ENCODE measurements at places on chromosomes 2 and 18.

- DNase-seq = no peak
Measured at GRCh38 chr2:192122141-192122540, 72.6 kb downstream of the TMEFF2 start.

DNA sequence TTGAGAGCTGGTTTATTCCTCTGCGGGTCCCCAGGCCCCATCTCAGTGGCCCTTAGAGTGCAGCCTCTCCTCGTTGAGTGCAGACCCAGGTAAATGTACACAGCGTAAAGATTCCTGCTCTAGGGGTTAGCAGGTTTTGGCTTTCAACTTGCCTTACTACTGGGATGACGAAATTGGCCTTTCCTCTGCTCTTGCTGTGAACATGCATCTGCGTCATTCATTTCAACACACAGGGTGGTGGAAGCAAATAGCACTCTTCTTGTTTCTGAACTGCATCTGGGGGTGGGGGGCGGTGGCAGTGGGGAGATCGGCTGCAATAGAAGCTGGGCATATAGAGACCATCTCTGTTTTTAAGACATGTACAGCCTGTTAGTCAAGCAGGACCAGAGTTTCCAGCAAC, 16.5 kb upstream of the SLC16A14 start:
- no peak for DNase-seq

DNA sequence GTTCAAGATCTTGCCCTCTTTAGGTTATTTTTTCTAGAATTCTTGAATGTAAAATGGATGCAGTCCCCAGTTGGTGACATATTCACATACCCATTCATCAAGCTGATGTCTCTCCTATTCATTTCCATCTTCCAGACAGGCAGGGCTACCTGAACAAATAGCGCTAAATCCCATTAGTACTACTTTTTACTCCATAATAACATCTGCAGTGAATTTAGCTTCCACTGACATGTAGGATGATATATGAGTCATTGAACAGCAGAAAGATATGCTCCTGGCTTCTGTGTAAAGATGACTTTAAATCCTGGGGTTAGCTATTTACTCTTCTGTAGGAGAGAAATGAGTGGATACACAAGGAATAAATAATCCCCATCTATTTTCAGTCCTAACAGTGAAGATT, 194.7 kb downstream of the RND3 start:
- DNase-seq = no peak

DNA sequence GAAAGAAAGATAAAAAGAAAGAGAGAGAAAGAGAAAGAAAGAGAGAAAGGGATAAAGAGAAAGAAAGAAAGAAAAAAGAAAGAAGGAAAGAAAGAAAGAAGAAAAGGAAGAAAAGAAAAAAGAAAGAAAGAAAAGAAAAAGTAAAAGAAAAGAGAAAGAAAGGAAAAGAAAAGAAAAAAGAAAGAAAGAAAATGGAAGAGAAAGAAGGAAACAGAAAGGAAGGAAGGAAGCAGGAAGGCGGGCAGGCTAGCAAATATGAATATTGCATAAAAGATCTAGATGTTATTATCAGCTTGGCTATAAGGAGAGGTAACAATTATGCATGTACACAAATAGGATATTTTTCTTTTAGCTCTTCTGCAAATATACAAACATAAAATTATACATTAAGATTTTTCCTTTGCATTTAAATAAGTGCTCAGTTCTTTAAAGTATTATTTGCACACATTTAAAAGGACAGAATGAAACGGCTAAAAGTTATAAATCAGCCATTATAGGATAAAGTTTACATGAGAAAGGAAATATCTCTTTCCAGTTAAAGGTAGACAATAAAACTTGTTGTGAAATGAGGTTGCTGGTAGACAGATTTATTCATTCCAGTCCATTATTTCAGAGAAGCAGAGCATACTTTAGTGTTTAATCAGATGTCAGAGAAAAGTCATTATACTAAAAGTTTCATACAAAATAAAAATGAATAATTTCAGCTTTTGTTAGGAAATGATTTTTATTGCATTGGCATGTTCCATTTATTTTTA, 511.4 kb downstream of the KCNJ3 start:
- DNase-seq = no peak

DNA sequence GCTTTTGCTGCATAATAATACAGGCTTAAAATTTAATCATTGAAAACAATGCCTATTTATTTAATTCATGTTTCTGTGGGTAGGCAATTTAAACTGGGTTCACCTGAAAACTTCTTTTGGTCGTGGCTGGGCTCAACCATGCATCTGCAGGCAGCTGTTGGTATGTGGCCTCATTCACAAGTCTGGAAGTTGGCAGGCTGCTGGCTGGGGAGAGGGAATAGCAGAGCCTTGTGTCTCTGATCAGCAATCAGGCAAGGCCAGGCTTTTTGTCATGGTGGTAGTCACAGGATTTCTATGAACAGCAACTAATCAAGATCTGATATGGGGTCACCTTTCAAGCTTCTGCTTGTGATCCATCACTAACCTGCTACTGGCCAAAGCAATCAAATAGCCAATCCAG, 130.1 kb upstream of the KCNJ3 start:
- no peak for DNase-seq

- no peak for DNase-seq
Measured at GRCh38 chr2:69549421-69549820, 94.1 kb downstream of the AAK1 start.

- no peak for DNase-seq
Measured at GRCh38 chr2:86052265-86052664, 53.4 kb downstream of the POLR1A start.

DNA sequence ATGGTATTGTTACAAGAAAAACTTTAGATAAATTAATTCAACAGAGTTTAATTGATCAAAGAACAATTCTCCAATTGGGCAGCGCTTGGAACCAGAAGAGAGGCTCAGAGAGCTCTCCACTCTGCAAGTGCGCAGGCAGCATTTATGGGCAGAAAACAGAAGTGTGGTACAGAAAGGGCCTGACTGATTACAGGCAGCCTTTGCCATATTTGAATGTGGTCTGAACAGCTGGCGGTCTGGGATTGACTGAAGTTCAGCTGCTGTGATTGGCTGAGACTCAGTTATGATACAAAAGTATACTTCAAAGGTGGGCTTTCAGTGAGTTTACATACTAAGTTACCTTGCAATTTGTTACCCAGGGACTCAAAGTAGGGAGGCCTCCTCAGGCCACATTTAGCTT, 301.3 kb upstream of the ID2 start:
- no peak for DNase-seq

DNA sequence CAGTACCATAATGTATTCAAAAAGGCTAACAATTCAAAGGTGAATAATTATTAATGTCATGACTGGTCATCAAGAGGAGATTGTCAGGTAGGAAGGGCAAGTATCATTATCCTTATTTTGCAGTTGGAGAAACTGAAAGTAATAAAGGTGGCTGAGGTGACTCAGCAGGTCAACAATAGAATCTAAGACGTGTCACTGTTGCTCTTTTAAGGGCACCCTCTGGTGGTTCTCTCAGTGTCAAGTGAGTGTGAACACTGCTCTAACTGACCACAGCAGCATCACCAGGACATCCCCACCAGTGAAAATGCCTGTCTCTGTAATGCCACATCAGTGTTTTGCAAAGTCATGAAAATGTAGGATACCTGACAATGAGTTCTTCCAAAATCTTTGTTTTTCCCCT, 69.7 kb downstream of the DCC start:
- DNase-seq = no peak

Data from bone marrow (tissue), 2 donors.